ENCODE measurements at places on chromosomes 11 and 22.

- DNase-seq, result no peak
Observed at GRCh38 chr11:44766112-44766971, 39.6 kb downstream of the TSPAN18 start.

GRCh38 chr11:83819931-83820549, 533.9 kb upstream of the CCDC90B start:
- DNase-seq, result no peak

- no peak for DNase-seq
Observed at GRCh38 chr11:94739331-94739730, 28.8 kb upstream of the AMOTL1 start.

DNA sequence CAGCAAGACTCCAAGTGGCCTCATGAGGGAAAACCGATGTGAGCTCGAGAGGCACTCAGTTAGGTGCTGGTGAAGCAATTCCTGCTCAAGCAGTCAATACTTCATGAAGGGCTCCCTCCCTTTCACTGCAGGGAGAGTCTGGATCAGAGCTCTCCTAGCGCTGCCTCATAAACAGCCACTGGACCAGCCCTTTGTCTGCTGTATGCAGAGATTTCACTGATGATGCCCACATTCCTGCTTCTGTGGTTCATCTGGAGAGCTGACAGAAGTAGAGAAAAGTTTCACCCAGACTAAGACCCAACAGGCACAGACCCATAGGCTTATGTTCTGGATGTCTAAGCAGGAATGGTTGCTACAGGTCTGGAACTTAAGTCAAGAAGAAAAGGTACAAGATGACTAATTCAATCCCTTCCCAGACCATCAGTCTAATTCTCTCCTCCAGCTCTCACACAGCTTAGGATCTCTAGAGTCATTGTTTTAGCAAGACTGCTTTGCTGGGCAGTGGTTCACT, 4.0 kb downstream of the UCP2 start:
- no peak for DNase-seq

GRCh38 chr11:47531666-47532065, 21.3 kb downstream of the CELF1 start:
- DNase-seq, result no peak

GRCh38 chr22:29574762-29575450, 6.0 kb downstream of the NIPSNAP1 start:
- DNase-seq, result no peak

DNA sequence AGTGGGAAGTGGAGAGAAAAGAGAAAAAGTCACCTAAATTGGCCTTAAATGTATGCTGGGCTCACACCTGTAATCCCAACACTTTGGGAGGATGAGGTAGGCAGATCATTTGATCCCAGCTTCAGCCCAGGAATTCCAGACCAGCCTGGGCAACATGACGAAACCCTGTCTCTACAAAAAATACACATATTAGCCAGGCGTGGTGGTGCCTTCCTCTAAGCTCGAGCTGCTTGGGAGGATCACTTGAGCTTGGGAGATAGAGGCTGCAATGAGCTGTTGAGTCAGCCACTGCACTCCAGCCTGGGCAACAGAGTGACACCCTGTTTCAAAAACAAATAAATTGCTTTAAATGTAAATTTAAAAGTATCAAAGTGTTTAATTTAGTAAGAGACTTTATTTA, 3.9 kb downstream of the CBL start:
- no peak for DNase-seq

DNA sequence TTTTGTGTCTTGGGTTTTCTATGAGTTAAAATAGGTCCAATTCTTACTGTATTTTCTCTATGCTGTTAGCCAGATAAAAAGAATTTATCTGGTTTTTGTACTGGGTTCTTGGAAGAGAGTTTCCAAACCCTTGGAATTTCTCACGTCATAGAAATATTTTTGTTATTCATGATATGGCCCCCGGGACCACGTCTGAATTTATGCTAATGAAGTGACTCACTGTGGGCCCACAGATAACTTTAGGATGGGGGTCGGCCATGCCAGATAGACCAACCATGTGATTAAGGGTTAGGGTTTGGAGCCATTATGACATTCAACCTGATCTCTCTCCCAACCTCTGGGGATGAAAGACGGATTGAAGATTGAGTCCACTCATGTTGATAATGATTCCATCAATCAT, 35.6 kb upstream of the DDI1 start:
- DNase-seq, result no peak

- no peak for DNase-seq
Observed at GRCh38 chr11:126840201-126840886, 160.2 kb downstream of the KIRREL3 start.

DNA sequence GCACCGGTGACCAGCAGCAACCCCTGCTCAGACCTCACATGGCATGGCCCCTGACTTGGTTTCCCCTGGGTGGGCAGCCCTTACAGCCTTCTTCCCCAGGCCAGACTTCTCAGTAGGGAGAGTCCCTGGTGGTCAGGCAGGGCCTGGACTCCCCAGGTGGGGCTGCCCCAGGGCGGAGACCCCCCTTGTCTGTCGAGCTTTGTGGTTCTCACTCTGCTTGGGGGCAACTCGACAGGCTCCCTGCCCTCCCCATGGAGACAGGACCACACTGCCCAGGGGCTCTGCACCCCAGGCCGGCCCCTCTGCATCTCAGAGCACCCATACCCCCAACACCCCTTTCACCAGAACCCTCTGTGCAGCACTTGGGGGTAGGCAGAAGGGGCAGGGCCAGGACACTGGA, 87.7 kb downstream of the MORC2 start:
- no peak for DNase-seq

- DNase-seq, result no peak
Observed at GRCh38 chr22:27883656-27884350, 35.3 kb downstream of the PITPNB start.

GRCh38 chr11:5234381-5234834, at the start of gene HBD:
TSS of gene HBD (minus strand) at chr11:5234483. CDS start at chr11:5234433, 50 bp downstream.
- no peak for DNase-seq

GRCh38 chr11:19811380-19811779, 98.7 kb downstream of the NAV2 start:
- DNase-seq, result no peak

- no peak for DNase-seq
Observed at GRCh38 chr11:124798991-124799347, 1.2 kb downstream of the MSANTD2 start.

DNA sequence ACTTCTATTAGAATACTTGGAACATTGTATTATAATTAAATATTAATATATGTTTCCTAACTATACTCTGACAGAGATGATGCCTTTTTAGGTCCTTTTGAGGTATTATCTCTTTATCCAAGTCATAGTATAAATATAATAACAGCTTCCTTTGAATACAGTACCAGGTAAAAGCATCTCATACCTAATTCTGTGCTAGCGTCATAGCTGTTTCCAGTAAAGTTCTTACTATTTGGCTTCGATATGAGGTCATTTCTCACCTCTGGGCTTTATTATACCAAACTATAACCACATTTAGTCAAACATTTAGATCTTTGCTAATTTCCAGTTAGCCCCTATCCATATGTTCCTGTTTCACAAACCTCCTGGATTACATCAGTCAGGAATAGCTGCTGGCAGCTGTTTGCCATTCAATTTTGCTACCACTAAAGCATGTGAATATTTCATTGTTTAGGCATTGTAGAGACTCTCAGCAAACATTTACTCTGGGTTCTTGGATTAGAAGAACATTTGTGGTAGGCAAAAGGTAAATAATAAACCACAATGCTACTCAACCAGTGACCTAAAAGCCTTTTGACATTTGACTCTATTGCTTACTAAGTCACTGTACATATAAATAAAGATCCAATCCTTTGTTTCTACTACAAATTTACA, 255.1 kb downstream of the TTC28 start:
- no peak for DNase-seq

DNA sequence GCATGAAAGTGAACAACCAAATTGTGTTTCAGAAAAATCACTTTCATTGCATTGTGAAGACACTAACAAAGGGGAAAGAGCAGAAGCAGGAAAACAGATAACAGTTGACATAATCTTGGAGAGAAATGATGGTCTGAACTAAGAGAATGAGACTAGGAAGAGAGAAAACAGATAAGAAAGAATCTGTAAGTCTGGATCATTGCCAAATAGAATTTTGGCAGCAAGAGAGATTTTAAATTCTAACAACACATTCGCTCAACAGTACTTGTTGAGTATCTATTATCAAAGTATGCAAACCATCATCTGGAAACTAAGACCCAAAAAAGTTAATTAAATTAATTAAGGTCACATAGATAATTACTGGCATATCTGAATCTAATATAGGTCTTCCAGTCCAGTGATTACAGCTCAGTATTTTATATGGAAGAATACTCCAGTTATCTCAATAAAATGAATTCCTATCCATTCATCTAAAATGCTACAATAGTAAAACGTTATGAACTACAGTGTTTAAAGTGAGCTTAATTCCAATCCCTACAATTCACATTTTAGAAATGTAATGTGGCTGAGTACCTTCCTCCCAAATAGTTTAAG, 166.7 kb upstream of the FAT3 start:
- DNase-seq, result no peak

- DNase-seq, result no peak
Observed at GRCh38 chr22:22759371-22759770, 115.0 kb downstream of the GGTLC2 start.

- no peak for DNase-seq
Observed at GRCh38 chr11:19664886-19665548, 47.6 kb upstream of the NAV2 start.

DNA sequence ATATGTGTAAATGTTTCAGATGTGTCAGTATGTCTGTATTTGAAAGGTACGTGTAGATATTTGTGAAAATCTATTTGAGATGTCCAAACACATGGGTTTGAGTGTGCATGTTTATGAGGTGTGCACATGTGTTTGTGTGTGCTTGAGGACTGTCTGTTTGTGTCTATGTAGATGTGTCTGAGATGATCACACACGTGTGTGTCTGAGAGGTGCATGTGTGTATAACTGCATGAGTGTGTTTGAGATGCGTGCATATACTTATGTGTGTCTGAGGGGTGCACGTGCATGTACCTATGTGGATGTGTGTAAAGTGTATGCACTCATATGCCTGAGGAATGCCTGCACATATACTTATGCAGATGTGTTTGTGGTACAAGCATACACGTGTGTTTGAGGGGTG, 584.4 kb downstream of the BUD13 start:
- no peak for DNase-seq

DNA sequence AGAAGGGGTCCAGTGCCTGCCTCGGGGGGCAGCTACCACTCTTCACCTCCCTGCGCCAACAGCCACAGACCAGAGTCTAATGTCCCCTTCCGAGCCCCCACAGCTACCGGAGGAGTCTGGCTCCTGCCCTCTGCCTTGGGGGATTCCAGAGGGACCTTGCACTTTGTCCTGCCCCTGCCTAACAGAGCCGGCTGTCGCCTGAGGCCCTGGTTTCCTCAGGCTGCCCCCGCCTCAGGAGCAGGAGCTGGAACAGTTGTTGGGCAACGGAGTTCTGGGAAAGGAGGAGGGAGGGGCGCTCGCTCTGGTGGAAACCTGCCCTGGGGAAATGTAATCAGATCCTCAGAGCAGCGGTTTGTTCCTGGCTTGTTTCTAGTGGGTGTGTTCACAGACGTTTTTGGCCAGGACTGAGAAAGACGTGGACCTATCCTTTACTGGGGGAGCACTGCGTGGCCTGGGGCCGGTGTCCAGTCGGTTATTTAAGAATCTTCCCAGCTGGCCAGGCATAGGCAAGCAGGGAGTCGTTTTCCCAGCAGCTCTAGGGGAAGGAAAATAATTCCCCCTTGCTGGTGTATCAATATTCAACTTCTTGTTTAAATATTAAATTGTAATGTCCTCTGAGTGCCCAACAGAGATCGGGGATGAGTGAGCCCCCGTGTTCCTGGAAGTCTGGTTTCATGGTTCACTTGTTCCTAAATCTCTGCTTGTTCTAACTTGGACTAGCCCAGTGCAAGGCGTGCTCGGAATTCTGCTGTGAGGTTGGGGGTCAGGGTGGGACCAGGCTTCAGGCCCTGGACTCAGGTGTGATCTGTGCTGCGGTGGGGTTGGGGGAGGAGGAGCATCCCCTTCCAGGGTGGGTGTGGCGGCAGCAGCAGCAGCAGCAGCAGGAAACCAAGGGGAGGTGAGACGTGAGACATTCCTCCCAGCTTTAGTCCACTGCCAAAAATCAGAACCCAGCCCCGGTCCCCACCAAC, 32.1 kb downstream of the A4GALT start:
- DNase-seq, result no peak

DNA sequence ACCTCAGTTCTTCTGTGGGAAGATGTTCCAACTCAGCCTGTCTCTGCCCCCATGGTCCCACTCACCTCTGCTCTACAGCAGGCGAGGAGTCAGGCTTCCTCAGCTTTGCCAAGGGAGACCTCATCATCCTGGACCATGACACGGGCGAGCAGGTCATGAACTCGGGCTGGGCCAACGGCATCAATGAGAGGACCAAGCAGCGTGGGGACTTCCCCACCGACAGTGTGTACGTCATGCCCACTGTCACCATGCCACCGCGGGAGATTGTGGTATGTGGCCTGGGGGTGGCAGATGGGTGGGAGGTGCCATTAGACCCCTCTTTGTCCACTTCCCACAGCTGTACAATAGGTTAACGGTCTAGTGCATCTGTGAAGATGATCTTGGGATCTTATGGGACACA, 73.3 kb downstream of the MYO7A start:
- no peak for DNase-seq

DNA sequence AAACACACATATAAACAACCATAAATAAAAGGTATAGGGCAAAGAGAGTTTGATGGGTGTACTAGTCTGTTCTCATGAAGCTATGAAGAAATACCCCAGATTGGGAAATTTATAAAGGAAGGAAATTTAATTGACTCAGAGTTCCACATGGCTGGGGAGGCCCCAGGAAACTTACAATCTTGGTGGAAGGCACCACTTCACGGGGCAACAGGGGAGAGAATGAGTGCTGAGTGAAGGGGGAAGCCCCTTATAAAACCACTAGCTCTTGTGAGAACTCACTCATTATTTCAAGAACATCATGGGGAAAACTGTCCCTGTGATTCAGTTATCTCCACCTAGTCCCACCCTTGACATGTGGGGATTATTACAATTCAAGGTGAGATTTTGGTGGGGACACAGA, 385.9 kb upstream of the ANO5 start:
- DNase-seq, result no peak

DNA sequence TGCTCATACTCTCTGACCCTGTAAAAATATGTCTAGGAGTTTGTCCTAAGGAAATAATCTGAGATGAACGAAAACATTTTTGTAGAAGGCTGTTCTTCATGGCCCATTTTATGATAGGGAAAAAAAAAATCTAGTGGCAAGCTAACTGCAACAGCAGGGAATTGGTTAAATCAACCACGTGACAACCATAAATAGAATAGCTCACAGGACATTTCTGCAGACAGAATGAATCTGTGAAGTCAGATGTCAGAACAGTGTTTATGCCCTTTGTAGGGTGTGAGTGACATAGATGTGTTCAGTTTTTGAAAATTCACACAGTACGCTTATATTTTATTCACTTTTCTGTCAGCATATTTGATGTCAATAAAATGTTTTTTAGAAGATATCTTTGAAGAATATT, 16.1 kb downstream of the ARHGAP1 start:
- no peak for DNase-seq

DNA sequence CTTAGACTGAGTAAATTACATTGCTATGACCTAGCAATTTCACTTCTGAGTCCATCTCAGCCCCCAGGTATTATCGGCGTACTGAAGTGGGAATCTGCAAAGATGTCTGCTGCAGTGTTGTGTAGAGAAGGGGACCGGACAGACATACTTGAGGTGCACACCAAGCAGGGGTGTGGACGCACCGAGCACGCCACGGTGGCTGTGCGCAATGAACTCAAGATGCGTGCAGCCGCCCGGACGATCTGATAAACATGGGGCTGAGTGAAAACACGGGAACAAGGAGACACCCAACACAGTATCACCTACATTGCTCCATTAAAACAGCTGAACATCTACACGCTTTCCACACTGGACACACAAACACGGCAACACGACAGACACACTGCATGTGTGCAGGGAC, 454.3 kb downstream of the OPCML start:
- DNase-seq, result no peak

- DNase-seq, result no peak
Observed at GRCh38 chr11:105767931-105768330, 158.1 kb downstream of the GRIA4 start.

Data from stimulated activated CD4-positive, alpha-beta T cell treated with anti-CD3 and anti-CD28 coated beads, Interleukin-1b, Interleukin-23, amount 100 ng/mL, for 24 hours (primary cell).